ENCODE measurements at places on chromosomes 4 and X.

DNA sequence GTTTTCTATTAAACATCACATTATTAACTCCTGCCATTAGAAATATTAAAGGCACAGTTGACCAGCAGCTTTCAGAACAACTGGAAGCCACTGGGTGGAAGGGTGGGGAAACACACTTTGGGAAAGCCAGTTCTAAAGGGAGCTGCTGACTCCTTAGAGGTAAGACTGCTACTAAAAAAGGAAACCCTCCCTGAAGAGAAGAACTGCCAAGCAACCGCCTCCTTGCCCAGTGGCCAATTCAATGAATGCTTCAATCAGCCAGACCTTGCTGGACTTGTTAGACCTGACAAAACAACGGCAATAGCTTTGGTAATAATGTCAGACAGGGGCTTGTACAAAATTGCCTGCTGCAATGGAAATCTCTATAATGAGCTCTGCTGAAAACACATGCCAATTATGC is 15.6 kb downstream of the OPHN1 start:
- DNase-seq, result no peak

DNA sequence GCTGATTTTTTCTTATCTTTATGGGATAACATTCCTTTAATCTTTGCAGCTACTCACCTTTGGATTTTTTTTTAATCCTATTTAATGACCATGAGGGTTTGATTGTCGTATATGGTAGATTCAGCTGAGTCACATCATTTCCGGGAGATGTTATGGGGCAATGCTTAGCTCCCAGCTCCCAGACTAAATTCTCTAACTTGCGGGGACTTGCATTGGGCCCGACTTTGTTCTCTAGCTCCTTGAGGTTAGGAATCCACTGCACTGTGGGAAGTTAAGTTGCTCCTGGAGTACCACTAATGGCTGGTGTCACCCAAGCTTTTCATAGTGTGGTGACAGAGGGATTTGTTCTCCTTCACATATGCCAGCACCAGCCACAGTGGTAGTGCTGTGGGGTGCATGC is 287.4 kb downstream of the TECRL start:
- DNase-seq, result no peak

DNA sequence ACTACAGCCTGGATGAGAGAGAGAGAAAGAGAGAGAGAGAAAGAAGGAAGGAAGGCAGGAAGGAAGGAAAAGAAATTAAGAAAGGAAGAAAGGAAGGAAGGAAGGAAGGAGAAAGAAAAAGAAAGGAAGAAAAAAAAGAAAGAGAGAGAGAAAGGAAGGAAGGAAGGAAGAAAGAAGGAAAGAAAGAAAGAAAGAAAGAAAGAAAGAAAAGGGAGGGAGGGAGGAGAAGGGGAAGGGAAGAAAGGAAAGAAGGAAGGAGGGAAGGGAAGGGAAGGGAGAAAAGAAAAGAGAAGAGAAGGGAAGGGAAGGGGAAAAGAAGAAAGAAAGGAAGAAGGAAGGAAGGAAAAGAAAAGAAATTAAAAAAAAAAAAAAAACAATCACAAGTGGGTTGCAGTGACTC is 146.3 kb downstream of the OPHN1 start:
- DNase-seq, result no peak

GRCh38 chrX:100072336-100072735 is 337.7 kb downstream of the PCDH19 start:
- DNase-seq, result no peak
